ENCODE measurements at places on chromosomes 12 and 14. TPM values are rescaled to one million over a fixed set of nuclear protein-coding genes. Genes with fewer than 3 reads are reported as not detected.
A peak's percentile ranks its signal among the peaks of the same experiment; 100 is the strongest.

DPF3 gene
- 32.8 TPM for total RNA-seq

REP15 gene
- 2.5 TPM for total RNA-seq

NTS gene
- total RNA-seq: not detected

TSHR gene
- not detected for total RNA-seq

- DNase-seq: peak; percentile 59
Measured at GRCh38 chr12:124381456-124382296, 86.8 kb downstream of the RFLNA start.

- no peak for DNase-seq
Measured at GRCh38 chr14:93082576-93083001, 33.1 kb downstream of the ITPK1 start.

GRCh38 chr12:71967211-71967610 lies 28.6 kb downstream of the TPH2 start:
- peak; percentile 37 for DNase-seq

DNA sequence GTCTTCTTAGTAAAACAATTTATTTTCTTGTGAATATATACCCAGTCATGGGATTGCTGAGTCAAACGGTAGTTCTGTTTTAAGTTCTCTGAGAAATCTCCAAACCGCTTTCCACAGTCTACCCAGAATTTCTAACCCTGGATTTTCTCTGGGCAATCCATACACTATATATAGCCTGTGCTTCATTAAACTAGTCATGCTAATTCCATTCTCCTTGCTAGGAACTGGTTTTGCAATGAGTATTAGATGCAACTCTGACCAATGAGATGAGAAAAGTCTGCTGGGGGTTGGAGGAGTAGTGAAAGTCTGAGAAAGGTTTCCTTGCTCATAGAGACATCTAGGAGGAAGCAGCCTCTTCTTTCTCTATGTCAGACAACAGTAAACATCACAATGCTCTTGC lies 196.1 kb upstream of the CDKN3 start:
- peak; percentile 78 for DNase-seq

DNA sequence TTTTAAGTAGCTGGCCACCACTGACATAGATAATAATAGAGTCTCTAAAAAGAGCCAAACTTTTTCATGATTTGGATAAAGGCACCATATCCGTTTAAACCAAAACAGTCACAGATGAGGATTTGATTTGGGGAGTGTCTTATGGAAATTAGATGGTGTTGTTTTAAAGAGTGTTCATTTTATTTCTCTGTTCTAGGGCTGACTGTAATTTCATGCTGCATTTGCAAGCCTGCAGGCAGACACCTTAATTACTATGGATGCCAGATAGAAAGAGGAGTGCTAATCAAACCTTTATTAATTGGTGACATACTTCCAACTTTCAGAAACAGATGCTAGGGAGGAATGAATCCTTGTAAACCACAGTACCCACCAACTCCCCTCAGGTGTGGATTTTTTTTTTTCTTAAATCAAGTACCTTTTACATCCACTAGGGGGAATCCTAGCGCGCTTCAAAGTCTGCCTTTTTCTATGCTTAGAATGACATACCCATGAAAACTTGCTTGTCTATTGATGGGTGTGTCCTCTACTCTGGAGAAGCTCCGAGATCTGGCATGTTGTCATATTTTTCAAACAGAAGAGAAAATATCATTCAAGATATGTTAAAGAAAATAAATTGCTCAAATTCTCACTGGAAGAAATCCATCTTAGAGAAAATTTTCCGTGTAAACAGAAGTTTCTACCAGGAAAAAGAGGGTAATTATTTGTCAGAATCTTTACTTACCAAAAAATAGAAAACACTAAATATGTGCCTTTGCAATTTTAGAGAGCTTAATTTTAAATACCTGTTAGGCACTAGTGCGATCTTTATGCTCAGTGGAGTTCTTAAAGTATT lies 14.2 kb upstream of the PLXNC1 start:
- peak; percentile 62 for DNase-seq

DNA sequence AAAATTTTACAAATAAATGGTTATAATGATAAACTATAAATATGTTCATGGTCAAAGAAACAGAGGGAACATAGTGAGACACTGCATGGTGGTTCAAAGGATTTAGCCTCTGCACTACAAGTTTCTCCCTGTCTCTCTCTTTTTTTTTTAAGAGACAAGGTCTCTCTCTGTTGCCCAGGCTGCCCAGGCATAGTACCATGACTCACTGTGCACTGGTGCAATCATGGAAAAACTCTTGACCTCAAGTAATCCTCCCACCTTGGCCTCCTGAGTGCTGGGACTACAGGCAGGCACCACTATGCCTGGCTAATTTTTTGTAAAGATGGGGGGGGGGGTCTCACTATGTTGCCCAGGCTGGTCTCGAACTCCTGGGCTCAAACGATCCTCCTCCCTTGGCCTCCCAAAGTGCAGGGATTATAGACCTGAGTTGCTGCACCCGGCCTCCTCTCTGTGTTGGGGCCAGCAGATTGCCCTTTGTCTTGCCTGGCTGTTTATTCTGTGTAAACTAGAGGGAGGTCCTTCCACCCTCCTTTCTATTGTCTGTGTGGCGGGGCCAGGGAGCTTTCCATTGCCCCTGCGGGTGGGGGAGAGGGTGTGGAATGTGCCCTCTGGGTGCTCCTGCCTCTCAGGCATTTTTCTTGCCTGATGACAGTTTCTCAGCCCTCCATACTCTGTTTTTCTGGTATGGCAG lies 22.1 kb downstream of the MTHFD1 start:
- DNase-seq: peak; percentile 35

GRCh38 chr12:75000120-75000519 lies 209.5 kb downstream of the KCNC2 start:
- no peak for DNase-seq

DNA sequence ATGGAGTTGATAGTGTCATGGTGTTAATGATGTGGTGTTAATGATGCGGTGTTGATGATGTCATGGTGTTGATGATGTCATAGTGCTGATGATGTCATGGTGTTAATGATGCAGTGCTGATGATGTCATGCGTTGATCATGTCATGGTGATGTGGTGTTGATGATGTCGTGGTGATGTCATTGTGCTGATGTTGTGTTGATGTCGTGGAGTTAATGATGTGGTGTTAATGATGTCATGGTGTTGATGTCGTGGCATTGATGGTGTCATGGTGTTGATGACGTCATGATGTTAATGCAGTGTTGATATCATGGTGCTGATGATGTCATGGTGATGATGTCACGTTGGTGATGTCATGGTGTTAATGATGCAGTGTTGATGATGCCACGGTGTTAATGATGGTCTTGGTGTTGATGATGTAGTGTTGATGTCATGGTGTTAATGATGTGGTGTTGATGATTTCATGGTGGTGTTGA lies 49.1 kb upstream of the RIMBP2 start:
- DNase-seq: peak; percentile 15

GRCh38 chr12:71755146-71755892 lies 656 bp downstream of the RAB21 start:
- DNase-seq: peak; percentile 73

DNA sequence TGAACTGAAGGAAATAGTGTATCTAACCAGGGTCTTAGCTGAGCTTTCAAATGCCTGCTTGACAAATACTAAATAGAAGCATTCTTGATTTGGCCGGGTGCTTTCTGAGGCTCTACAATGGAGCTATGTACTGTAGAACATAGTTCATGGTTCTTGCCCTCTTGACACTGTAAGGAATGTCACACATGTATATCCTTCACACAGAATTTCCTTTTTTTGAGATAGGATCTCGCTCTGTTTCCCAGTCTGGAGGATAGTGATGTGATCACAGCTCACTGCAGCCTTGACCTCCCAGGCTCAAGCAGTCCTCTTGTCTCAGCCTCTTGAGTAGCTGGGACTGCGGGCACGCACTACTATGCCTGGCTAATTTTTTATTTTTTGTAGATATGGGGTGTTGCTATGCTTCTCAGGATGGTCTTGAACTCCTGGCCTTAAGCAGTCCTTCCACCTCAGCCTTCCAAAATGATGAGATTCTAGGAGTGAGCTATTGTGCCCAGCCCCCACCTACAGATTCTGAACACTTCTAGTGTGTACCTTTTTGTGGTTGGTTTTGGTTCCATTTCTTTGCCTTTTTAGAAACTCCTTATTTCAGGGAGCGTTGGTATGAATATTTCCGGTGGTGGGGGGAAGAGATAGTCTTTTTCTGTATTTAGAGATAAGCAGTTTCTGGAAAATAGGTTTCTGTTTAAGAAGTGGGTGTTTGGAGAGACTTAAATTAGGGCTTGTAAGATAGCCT lies 4.2 kb downstream of the MLXIP start:
- DNase-seq: no peak

DNA sequence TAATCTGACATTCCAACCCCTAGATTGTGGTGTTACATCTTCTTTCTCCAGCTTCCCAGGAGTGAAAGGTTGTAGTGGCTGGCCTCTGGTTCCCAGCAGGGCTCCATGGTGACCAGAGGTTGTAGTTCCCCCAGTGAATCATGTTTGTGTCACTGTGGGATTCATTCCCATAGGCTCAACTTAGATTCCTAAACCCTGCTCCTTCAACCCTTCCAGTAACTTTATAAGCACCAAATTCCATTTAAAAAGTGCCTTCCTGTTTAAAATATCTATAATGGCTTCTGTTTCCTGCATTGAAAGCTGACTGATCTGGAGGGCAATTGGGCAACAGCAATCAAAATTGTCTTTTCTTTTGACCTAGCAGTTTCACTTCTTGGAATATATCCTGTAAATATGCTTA lies 40.5 kb upstream of the TBC1D15 start:
- peak; percentile 59 for DNase-seq

DNA sequence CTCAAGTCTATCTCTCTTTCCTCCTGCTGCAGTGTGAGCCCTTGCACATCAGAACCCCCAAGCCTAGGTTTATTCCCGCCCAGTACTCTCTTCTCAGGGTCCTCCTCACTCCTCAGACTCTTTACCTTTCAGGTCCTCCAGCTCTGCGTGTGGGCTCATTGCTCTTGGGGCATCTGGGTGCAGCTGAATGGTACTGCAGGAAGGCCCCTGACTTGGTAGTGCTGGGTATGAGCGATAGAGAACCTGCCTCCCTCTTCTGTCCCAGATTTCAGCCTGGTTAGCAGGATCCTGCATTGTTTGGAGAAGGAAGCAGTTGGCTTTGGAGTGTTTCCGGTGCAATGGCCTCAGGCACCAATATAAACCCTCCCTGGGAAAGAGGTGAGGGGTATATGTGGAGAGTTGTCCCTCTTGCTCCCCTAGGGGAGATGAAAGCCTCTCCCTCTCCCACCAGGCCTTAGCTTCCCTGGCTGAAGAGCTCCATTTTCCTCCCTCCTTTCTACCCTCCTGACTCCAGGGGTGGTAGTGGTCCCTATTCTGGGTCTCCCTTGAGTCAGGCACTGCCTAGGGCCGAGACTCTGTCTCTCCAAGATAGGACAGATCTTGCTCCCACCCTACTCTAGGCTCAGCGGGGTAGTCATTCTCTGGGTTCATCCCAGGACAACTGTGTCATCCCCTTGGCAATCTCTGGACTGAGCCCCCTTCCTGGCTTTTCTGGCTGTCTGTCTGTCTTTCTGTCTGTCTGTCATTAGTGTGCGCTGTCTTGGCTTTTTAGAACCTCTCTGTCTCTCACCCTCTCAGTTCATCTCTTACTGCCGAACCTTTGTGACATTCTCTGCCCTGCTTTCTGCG lies 3.8 kb downstream of the LRP1 start:
- DNase-seq: no peak

GRCh38 chr12:31005944-31006361 lies 67.7 kb upstream of the DDX11 start:
- DNase-seq: peak; percentile 20

DNA sequence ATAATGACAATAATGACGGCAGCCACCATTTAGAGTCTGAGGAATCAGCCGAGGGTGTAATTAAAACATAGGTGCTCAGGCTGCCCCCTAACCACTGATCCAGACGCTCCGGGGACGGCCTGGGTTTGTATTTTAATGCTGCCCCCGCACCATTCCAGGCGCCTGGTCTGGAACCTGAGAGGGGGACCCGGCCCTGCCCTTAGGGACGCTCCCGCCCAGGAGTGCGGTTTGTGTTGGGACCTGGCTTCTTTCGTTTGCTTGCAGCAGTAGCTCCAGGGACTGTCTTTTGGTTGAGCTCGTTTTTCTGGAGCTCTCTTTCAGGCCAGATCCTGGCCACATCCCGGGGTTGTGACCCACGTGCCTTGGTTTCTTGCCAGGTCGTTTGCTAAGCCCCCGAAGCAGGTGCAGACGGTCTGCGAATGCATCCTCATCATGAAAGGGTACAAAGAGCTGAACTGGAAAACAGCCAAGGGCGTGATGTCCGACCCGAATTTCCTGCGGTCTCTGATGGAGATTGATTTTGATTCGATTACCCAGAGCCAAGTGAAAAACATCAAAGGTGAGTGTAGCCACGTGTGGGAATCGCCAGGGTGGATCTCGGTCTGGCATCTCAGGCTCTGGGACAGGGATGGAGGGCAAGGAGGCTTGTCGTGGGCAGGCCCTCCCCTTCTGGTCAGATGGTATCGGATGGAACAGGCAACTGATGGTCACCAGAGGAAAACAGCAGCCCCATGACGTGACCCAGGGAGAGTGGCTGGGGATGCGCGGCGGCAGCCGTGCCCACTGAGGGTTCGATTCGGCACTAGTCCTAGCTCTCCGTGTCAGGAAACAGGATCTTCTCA lies 63.5 kb downstream of the CCDC92 start:
- DNase-seq: no peak

GRCh38 chr12:10247436-10248058 lies 34.9 kb downstream of the GABARAPL1 start:
- DNase-seq: no peak

DNA sequence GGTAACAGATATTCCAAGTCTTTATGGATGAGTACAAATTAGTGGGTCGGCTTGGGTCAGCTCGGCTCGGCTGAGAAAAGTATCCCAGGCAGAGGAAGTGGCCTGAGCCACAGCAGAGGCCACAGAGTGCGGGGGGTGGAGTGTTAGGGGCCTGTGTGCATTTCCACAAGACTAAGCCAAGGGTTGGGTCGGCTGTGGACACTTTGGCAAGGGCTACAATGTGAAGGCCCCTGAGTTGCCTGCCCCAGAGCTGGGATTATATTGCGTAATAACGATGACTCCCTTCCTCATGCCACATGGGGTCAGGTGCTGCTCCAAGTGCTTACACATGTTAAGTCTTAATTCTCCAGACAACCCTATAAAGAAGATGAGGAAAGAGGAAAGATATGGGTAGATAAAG lies 11.4 kb downstream of the EVL start:
- peak; percentile 81 for DNase-seq

GRCh38 chr12:15151161-15152091 lies 69.8 kb downstream of the RERG start:
- no peak for DNase-seq

DNA sequence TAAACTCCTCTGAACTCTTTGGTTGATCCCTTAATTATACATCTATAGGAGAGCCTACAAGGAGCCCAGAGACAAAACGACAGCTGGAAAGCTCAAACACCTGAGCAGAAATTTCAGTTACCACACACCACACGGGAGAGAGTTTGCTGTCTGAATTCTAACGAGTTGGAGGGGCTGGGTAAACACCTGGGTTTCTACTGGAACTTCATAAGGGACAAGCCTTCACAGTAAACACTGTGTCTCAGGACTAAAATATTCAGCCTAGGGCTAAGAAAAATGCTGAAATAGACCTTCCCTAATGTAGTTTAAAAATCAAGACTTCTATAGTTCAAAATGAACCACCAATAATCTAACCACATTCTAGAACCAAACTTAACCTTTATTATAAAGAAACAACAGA lies 9.6 kb upstream of the ANO2 start:
- no peak for DNase-seq

- DNase-seq: peak; percentile 91
Measured at GRCh38 chr14:76937181-76938091, 91.1 kb downstream of the IRF2BPL start.

Measured in IMR-90 (cell line).